ENCODE measurements at places on chromosomes 13 and 19. TPM values are rescaled to one million over a fixed set of nuclear protein-coding genes. Genes with fewer than 3 reads are reported as not detected.

Gene MEIOSIN
- total RNA-seq = 0.28 TPM

- no peak for DNase-seq
Observed at GRCh38 chr13:112078216-112078615, 11.3 kb downstream of the SOX1 start.

- DNase-seq = peak; percentile 92
Observed at GRCh38 chr19:51327066-51328001, 14.6 kb downstream of the VSIG10L start.

- DNase-seq = peak; percentile 0
Observed at GRCh38 chr19:41924151-41925145, 3.8 kb downstream of the ERFL start.

Gene KCNN4
- 3.2 TPM for total RNA-seq

GRCh38 chr13:79936368-79937136 is 404.4 kb downstream of the SPRY2 start:
- no peak for DNase-seq

DNA sequence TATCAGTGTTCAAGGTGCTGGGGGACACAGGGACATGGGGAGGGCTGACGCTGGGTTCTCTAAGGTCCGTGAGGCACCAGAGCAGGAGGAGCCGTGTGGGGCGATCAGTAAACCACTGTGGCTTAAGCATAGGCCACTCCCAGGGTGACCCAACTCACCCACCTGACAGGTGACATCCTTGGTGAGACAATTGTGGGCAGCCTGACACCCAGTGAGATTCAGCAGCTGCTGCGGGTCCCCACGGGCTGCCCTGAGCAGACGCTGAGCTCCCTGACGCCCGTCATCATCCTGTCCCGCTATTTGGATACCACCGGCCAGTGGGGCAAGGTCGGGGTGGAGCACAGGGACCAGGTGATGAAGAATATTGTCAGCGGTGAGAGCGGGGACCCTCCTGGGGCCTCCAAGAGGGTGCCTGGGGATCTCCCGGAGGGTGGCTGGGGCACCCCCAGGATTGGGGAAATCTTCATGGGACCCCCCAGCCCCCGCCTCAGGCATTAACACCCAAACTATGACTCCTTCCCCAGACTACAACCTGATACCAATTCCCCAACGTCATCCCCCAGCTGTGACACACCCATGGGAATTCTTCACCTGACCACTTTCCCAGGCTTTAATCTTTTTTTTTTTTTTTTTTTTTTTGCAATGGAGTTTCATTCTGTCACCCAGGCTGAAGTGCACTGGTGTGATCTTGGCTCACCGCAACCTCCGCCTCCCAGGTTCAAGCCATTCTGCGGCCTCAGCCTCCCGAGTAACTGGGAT is 33.3 kb upstream of the SHFL start:
- DNase-seq = no peak

- DNase-seq = no peak
Observed at GRCh38 chr19:28294395-28294794, 918.6 kb downstream of the UQCRFS1 start.

GRCh38 chr13:111948281-111948680 is 118.7 kb upstream of the SOX1 start:
- DNase-seq = no peak

GRCh38 chr13:109577191-109577700 is 209.1 kb downstream of the IRS2 start:
- DNase-seq = no peak

Gene ADAT3
- 10.6 TPM for total RNA-seq

Gene HIF3A
- total RNA-seq = 70.5 TPM
